Fibroblast of skin of back (primary cell): ENCODE measurements at places on chromosomes 5 and 9.

DNA sequence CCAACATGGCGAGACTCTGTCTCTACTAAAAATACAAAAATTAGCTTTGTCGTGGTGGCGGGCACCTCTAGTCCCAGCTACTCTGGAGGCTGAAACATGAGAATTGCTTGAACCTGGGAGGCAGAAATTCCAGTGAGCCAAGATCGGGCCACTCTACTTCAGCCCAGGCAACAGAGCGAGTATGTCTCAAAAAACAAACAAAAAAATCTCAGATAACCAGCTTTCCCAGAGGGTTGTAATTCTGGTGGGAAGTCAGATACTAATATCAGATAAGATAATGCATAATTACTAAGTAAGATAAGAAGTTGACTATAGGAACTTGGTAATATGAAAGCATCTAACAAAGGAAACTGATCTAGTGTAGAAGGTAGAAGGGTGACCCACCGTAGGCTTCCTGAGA lies 60.6 kb downstream of the PCDH1 start:
- no peak for DNase-seq

- no peak for DNase-seq
Observed at GRCh38 chr5:171852255-171852681, 66.7 kb downstream of the SMIM23 start.

GRCh38 chr9:9341203-9341602 lies 1271.6 kb downstream of the PTPRD start:
- DNase-seq, result no peak

DNA sequence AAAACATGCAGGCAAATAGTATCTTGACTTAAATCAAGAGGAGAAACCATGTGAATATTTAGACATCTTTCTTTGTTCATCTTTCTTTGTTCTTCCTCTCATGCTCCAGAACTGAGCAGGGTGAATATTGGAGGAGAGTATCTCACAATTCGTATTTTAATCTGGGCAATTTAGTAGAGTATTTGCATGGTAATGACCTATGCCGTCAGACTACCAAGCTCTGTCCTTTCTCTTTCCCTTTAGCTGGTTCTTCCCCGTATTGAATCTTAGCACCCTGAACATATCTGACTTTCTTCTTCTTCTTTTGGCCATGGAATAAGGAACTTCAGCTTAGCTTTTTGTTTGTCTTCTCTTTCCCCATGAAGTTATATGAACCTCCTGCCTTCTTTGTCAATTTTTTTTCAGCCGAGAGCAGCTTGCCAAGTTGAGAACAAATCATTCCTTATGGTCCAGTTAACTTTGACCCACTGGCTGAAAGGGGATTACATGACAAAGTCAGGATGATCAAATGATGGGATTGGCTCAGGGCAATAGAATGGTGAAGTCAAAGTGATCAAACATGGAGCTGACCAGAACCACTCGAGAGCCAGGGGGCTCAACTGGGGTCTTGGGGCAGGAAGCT lies 95.8 kb downstream of the DAPK1 start:
- DNase-seq, result no peak

- DNase-seq, result no peak
Observed at GRCh38 chr5:129696636-129697035, 51.3 kb upstream of the MINAR2 start.

- peak; percentile 27 for DNase-seq
Observed at GRCh38 chr5:44388321-44389089, 715 bp downstream of the FGF10 start.

- peak; percentile 19 for DNase-seq
Observed at GRCh38 chr9:17744786-17745185, 165.9 kb downstream of the SH3GL2 start.

GRCh38 chr5:60754495-60754894 lies 54.5 kb upstream of the DEPDC1B start:
- no peak for DNase-seq

GRCh38 chr5:10832987-10833386 lies 72.0 kb upstream of the DAP start:
- no peak for DNase-seq

DNA sequence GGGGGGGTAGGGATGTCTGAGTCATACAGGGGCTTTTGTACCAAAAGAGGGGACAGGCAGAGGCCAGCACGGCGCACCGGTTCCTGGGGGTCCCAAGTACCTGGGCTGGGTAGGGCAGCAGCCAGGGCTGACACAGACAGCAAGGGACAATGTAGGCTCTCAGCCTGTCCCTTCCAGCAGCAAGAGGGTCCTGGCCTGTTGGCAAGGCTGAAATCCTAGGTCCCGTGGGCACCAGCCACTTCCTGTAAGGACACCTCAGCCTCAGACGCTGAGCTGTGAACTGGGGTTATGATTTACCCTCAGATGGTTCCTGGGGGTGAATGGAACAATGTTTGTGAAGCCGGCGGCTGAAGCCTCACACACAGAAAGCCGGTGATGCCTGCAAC lies 41.3 kb downstream of the NACC2 start:
- DNase-seq, result no peak
